ENCODE measurements at places on chromosomes 7 and 10.

DNA sequence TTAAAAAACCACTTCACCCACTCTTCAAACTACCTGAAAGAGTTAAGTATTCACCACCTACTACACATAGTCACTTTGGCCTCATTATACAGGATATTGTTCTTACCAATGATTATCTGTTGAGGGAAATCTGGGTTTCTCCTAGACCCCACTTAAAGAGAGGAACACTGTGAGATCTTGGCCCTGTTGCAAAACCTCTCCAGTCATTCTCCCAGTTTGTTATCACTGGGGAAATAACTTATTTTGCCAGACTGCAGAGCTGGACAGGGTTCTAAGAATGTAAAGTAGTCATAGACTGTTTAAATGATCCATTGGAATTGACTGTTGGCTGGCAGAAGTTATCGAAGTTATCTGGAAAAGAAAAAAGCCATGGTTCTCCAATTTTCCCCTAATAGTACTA lies 143.8 kb downstream of the HGF start:
- DNase-seq: peak; percentile 91

- DNase-seq: no peak
These were observed 137.4 kb upstream of the AKR1E2 start for GRCh38 chr10:4688601-4689000.

DNA sequence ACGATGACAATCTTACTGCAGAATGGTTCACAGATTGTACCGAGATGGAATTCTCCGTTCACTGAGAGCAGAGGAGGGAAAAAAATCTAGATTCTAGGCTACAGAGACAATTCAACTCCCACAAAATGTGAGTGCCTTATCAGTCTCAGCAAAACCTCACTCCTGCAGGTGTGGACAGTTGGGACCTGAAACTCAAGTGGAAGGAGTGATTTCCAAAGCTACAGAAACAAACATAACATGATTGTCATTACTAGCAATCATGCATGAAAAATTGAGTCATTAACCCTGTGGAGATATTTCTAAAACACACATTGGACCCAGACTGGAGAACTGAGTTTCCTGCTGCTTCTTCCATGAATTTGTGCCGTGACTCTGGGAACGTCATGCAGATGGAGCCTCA lies 70.3 kb downstream of the CALML3 start:
- DNase-seq: no peak

DNA sequence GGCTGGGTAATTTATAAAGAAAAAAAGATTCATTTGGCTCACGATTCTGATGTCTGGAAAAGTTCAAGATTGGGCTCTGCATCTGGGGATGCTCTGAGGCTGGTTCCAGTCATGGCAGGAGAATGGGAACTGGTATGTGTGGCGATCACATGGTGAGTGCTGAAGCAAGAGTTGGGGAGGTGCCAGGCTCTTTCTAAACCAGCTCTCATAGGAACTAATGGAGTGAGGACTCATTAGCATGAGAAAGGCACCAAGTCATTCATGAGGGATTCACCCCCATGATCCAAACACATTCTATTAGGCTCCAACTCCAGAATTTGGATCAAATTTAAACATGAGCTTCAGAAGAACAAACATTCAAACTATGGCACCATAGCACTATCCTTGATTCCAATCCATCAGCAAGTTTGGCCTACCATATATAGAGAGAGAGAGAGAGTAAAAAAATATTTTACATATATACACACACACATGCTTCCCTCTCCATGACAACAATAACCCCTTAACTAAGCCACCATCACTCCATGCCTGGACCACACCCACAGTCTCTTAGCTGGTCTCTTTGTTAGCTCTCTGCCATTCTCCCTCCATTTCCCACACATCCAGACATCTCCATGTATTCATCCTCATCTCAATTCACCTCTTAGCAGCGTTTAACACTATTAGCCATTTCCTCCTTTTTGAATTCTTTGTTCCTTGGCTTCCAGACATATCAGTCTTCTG lies 57.9 kb downstream of the NPY start:
- DNase-seq: peak; percentile 12

DNA sequence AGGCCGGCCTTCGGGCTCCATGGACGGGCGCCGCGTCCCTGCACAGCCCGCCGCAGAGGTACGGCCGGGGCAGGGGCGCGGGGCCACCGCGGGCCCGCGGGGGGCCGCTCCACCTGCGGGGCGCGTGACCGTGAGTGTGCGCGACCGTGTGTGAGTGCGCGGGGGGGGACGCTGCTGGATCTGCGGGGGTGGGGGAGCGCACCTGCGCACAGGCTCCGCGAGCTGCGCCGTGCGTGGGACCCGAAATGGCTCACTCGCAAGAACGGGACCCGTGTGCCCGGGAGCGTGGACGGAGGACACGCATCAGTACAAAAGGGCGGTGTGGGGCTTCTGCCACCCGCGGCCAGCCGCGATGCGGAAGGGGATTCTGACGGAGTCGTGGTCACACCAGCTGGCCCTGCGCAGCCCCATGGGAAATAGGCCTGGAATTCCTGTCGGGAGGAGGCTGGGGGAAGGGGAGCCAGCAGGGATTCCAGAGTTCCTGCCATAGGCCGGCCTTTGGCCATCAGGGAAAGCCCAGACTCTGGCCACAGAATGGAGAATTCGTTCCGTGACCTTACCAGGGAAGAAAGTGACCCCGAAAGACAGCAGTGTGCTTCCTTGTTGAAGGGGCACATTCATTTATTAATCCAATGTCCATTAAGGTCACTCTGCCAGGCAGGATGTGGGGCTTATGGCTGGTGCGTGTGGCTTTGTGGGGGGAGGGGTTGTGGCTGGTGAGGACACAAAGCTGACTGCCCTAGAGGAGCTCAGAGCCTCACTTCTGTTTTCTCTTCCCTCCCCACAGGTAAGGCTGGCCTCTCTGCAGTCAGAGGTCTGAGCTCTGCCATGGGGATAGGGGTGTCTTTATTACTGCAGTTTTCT lies 494 bp downstream of the REPIN1 start:
- peak; percentile 51 for DNase-seq

- peak; percentile 74 for DNase-seq
These were observed 9.4 kb downstream of the ACSL5 start for GRCh38 chr10:112383325-112383724.

GRCh38 chr7:155284496-155285274 lies 13.0 kb upstream of the INSIG1 start:
- no peak for DNase-seq

DNA sequence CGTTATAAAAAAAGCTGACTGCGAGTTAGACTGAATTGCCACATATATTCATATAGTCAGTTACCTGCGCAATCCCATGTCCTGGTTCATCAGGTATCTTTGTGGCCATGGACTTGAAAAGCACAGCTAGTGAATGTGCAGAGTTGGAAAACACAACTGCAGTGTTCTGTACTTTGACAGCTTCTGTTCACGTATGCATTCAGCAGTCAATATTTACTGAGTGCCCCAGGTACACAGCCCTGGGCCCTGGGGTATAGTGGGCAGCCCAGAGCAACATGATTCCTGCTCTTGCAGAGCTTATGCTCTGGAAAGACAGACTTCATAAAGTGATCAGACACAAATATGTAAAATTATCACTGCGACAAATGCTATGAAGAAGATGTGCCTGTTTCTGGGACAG lies 313.9 kb downstream of the PHTF2 start:
- no peak for DNase-seq

- DNase-seq: peak; percentile 93
These were observed 23.8 kb downstream of the CYTH3 start for GRCh38 chr7:6248581-6248980.

DNA sequence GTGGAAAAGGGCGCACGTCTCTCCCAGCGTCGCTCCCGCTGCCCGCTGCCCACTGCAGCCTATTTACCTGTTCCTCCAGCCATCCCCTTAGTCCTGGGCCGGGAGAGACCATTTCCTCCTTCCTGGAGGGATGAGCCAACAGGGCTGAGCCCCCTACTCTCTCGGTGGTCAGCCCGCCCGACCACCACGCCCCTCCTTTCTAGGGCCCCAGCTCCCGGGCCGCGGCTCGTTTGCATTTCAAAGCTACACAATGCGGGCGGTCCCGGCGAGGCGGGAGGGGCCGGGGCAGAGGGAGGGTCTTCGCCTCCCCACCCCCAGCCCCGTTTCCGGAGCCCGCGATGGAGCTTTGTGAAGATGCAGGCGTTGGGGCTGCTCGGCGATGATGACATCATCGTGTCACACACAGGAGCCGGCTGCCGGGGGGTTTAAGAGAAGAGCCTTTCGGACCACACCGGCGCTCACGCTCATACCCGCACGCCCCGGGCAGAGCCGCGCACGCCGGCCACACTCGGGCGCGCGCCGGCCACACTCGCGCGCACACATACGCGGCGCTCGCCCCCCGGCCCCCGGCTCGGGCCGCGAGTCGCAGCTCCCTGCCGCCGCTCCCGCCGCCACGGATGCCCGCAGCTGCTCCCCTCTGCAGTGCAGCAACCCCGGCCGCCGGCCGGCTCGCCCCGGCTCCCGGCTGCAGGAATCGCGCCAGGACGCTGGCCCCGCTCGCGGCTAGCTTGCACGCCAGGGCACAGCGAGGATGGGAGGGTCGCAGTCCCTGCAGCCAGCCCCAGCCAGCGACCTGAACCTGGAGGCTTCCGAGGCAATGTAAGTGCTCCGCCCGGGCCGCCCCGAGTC lies 107.7 kb upstream of the BTBD16 start:
- peak; percentile 31 for DNase-seq

DNA sequence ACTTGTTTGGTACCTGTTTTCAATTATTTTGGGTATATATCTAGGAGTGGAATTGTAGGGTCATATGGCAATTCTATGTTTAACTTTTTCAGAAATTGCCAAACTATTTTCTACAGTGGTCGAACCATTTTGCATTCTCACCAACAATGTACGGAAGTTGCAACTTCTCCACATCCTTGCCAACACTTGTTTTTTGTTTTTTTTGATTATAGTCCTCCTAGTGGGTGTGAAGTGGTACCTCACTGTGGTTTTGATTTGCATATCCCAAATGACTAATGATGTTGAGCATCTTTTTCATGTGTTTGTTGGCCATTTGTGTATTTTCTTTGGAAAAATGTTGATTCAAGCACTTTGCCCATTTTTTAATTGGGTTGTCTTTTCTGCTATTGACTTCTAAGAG lies 122.1 kb downstream of the RPS24 start:
- DNase-seq: no peak

- peak; percentile 39 for DNase-seq
These were observed at the start of gene LRRC4 for GRCh38 chr7:128030654-128031611. Gene LRRC4, minus strand, starts transcription at chr7:128031437. Its CDS starts 797 bp downstream, at chr7:128030640.

- DNase-seq: no peak
These were observed 71.0 kb downstream of the PAXIP1 start for GRCh38 chr7:154931906-154932305.

DNA sequence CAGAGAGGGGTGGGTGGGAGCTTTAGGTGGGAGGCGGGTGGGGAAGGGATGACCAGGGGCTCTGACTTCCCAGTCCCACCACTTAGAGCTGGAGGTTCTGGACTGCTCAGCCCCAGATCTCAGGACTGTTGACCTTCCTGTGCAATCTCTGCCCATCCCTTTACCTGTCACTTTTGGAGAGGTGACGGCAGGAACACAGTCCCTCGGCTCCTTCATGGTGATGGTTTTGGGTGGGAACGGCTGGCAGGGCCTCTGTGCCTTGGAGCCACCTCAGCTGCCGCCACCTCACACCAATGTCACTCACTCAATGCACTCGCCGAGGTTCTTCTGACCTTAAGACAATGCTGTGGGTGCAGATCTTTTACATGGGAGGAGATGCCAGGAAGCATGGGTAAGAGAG lies 49.0 kb downstream of the TMEM270 start:
- no peak for DNase-seq

- DNase-seq: no peak
These were observed 237.8 kb downstream of the MAD1L1 start for GRCh38 chr7:1994931-1995330.

DNA sequence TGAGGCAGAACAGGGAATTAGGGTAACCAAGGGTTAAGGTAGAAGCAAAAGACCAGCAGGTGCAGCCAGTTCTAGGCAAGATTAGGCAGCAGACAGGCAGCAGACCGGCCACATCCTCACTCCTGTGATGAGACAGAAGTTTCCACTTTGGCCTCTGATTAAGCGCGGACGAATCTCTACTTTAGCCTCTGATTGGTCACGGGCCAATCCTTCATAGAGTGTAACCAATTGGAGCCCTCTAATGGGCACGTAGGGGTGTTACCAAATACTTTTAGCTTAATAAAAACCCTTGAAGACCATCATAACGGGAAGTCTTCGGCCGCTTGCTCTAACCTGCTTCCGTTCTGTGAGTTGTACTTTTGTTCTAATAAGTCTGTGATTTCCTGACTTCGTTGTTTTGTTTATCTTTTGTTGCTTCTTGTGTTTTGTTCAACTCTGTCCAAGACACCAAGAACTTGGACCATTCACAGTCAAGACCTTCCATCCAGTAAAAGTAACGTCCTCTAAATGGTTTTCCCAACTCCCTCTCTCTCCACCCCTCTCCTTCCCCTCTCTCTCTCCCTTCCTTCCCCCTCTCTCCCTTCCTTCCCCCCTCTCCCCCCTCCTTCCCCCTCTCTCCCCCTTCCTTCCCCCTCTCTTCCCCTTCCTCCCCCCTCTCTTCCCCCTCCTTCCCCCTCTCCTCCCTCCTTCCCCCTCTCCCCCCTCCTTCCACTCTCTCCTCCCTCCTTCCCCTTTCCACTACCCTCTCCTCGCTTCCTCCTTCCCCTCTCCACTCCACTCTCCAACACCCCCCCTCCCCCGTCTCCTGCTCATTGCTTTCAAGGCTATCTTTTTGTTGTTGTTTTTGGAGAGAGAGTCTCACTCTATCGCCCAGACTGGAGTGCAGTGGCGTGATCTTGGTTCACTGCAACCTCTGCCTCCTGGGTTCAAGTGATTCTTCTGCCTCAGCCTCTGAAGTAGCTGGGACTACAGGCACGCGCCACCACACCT lies 13.2 kb upstream of the MALSU1 start:
- no peak for DNase-seq

- no peak for DNase-seq
These were observed 92.5 kb downstream of the CSTF2T start for GRCh38 chr10:51606825-51607462.

GRCh38 chr10:77842652-77843212 lies 83.8 kb downstream of the DLG5 start:
- no peak for DNase-seq

DNA sequence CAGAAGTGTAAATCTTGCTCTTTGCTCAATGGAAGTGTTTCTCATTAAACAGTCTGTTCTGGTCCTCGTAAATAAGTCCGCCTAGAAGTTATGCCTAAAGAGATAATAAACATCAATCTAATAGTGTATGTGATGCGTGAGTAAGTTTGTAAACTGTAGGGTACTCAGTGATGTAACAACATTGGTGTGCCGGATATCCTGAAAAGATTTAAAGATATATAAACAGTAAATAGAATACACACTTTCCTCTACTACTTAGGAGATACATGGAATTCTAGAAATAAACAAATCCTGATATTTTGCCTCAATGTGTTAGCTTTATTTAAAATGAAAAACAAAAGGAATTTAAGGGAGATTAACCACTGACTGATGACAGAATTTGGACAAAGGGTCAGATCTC lies 123.5 kb downstream of the AHR start:
- no peak for DNase-seq

All from fibroblast of mammary gland (primary cell).